Islet precursor cell (in vitro differentiated cells): ENCODE measurements at places on chromosomes 6 and 20.

DNA sequence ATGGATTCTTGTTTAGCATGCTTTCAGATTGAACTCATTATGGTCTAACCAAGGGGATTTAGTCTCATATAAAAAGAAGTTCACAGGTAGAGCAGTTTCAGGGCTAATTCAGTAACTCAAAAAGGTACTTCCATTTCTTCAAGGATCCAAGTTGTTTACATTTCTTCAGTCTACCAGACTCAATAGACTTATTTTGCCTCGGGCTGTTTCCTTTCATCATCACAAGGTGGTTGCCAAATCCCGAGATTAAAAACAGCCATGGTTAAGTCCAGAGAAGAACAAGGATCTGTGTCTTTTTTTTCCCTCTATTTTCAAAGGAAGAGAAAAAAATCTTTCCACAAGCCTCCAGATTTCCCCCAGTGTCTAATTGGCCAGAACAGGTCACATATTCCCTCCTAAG lies 69.8 kb upstream of the SNX9 start:
- DNase-seq: no peak

GRCh38 chr20:62692176-62692575 lies 16.5 kb upstream of the NTSR1 start:
- DNase-seq: no peak

- DNase-seq: no peak
Observed at GRCh38 chr6:148396926-148397325, 54.3 kb downstream of the SASH1 start.

DNA sequence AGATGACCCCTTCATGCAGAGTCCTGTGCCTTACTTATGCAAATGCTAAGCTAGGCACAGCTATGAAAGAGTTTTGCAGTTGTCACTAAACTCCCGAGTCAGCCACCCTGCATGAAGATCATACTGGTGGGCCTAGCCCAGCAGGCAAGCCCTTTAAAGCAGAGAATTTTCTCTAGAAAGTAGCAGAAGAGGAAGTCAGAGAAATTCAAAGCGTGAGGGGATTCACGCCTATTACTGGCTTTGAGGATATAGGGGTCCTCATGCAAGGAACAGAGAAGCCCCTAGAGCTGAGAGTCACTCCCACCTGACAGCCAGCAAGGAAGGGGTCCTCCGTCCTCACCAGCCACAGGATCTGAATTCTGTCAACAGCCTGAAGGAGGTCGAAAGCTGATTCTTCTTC lies 54.6 kb downstream of the MYB start:
- DNase-seq: no peak

GRCh38 chr6:51045548-51045947 lies 226.9 kb downstream of the TFAP2B start:
- no peak for DNase-seq

DNA sequence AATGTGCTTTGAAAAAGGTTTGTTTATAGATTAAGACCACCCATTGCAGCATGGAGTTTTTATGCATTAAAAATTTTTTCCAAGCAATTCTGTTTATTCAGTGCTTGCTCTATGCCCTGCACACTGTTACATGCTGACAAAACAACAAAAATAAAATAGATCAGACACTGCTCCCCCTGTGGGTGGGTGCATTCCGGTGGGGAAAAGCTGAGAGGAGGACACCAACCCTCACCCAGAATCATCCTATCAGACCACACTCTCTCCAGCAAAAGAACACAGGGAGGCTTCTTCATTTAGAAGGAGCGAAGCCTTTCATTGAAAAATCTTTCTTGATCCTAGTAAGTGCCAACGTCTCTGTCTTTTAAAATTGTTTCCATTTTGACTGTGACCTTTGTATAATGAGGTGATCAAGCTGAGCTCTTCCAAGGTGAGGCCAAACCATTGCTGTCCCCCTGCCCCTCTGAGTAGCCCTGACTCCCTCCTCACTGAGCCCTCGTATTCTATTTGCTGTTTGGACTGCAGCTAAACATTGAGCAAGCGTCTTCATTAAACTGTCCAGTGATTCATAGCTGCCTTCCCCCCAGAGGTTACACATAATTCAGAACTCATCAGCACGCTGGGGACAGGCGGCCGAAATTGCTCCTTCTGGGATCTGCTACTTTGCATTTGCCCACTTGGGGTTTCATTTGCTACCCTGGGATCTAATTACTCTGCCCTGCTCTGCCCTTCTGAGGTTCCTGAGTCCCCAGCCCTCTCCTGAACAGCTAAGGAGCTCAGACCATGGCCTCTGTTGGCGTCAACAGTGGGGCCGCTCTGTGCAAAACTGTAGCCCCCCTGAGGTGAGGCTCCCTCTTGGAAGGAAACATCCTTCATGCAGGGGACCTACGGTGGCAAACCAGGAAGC lies 102.4 kb downstream of the F13A1 start:
- no peak for DNase-seq

DNA sequence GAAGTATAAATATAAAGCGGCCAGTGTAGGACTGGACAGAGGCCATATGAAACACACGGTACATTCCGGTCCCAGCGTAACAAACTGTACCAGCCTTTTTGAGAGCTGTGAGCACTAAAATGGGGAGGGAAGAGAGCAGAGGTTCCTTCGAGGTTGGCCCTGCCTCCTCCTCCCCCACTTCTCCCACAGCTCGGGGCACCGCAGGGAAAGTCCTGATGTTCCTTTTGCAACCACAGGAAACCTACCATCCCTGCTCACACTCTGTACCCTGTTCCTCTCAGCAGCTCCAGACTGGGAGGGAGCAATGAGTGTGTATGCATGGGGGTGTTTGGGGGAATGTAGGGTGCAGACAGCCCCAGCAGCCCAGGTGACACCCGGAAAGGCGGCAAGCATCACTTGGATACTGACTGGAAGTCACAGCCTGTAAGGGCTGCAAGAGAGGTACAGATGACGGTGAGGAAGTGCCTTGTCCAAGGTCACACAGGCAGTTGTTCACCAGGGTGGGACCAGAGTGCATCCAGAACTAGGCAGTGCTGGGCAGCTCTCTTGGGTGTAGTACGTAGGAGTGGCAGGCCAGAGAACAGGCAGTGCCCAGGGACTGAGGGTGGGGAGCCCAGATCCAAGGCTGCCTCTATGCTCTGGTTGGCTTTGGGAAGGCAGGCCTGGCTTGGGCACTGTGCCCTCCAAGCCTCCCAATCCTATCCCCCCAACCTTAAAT lies 11.0 kb upstream of the ARMC12 start:
- DNase-seq: no peak

- no peak for DNase-seq
Observed at GRCh38 chr6:149898966-149899365, 1.1 kb upstream of the RAET1E start.

DNA sequence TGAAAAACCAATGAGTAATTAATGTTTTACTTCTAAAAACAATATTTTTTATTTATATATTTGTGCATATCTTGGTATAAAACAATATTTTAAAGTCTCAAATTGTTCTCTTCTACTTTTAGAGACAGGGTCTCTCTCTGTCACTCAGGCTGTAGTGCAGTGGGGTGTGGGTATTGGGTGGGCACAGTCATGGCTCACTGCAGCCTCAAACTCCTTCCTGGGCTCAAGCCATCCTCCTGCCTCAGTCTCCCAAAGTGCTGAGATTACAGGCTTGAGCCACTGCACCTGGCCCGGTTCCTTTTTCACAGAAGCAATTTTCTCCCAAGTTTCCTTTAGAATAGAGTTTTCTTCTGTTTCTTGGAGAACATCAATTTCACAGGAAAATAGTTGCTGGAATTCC lies 102.8 kb downstream of the TMEM242 start:
- DNase-seq: peak; percentile 14

DNA sequence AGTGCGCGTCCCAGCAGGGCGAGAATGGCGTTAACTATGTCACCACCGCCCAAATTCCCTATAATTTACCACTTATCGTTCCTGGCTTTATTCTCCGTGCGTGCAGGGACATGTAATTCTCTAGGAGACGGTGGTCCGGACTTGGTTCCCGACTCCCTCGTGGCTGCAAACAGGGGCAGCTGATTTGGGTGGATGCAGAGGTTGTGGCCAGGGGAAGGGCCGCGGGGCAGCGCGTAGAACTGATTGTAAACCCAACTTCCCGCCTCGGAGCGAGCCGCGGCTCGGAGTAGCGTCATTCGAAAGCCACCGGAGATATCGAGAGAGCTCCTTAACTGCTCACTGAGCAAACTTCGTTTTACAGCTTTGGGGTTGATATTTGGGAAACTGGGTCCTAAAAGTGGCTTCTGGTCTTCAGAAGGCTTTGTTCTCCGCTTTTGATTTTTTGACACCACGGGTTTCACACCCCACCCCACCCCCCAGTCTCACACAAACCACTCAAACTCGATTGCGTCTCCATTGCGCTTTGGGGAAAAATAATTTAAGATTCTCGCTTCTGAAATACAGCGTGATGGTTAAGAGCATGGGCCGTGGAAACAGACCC lies 17.5 kb upstream of the ZSCAN9 start:
- DNase-seq: peak; percentile 80

DNA sequence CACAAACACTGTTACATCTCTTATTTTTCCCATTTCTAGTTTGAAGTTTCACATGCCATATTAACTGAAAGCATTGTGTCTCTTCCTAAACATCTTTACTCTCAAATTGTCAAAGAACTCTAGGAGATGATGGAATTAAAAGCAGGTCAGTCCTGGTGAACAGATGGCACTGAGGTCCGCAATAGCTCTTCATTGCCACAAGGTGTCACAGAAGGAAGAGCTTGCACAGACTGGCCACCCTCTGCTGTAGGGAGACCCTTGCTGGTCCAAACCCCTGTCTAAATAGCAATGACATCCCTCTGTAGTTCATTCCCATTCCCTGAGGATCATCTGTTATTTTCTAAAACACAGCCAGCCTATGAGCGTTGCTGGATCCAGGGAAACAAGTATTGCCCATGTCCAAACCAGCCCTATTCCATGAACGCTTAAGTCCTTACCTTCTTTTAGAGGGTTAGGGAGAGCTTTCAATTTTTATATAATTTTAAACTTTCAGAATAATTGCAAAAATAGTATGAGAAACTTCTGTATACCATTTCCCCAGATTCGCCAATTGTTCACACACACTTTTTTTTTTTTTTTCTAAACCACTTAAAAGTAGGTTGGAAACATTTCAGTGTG lies 10.1 kb upstream of the HDAC2 start:
- peak; percentile 73 for DNase-seq

DNA sequence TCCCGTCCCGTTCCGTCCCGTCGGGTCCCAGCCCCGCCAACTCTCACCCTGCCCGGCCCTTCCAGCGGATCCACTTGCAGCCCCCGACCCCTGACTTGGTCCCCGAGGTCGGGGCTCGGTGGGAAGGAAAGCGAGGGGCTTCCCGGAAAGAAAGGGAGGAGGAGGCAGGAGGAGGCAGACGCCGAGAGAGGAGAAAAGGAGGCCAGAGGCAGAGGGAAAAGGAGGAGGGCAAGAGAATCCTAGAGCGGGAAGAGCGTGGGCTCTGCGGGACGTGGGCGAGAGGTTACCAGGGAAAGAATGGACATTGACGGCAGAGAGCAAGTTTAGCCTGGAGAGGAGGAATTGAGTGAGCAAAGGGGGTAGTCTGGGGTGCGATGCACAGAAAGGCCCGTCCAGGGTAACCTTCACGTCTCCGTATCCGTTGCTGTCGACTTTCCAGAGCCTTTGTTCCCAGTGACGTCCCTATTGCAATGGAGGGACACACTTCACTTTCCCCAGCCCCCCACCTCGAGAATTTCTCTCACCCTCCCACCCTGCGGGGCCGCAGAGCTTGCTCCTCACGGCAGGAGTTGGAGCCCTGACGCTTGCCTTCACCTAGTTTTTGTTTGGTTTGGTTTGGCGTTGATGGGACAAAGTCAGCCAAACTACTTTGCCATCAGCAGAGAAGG lies 477 bp upstream of the MOXD1 start:
- no peak for DNase-seq

DNA sequence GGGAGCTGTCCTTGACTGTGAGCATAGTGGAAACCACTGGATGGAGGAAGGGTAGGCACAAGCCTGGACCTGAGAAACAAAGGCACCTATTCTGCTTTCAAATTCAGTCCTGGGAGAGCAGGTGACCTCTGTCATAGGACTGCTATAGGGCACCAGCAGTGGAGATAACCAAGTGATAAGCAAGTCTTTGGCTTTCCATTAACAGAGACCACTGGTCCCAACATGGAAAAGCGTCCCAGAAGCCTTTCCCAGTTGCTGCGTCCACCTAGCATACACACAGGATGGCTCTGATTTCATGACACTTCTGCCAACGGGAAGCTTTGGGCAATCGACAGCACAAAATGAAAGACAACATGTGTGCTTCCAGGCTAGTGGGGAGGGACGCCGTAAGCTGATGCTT lies 8.9 kb downstream of the SLC22A3 start:
- no peak for DNase-seq

- no peak for DNase-seq
Observed at GRCh38 chr6:89260832-89261231, 43.7 kb upstream of the GABRR1 start.

DNA sequence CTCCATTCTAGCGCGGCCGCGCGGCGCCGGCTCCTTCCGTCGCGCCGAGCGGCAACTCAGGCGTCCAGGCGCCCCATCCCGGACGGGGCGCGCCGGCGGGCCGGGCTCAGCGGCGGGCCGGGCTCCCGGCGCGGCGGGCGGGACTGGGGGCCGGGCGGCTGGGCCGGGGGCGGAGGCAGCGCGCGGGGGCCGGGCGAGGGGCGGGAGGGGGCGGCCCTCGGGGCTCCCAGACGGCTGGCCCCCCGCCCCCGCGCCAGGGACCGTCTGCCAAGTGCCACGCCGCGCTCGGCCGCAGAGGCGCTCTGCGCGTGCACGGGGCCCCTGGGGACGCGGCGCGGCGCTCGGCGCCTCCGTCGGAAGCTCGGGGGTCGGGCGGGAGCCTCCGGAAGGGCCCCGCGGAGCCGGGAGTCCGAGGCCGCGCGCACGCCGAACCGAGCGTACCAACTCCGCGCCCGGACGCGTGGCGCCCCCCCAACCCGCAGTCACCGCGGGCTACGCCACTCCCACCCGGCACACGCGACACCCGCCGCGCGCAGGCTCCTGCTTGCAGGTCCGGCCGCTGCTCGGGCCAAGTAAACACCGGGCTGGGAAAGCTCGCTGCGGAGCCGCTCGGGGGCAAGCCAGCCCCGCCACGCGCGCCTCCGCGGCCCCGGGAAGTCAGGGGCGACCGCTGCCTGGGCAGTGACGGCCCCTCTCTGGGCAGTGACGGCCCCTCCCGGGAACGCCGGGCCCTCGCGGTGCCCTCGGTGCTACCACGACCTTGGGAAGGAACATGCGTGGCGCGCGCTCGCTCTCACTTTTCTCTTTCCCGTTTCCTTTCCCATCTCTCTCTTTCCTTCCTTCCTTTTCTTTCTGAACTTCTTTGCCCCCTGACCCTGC lies at the start of gene PREX1:
Gene PREX1, minus strand, starts transcription at position 145 of the 879 bp plus-strand sequence. Its CDS starts 139 bp downstream, at position 6.
- DNase-seq: peak; percentile 86

GRCh38 chr20:60034231-60035110 lies 76.2 kb downstream of the CDH26 start:
- peak; percentile 90 for DNase-seq

- no peak for DNase-seq
Observed at GRCh38 chr20:50470264-50470858, 39.8 kb upstream of the PTPN1 start.
